HFFc6 (cell line): ENCODE measurements at places on chromosomes 1 and 21.

DNA sequence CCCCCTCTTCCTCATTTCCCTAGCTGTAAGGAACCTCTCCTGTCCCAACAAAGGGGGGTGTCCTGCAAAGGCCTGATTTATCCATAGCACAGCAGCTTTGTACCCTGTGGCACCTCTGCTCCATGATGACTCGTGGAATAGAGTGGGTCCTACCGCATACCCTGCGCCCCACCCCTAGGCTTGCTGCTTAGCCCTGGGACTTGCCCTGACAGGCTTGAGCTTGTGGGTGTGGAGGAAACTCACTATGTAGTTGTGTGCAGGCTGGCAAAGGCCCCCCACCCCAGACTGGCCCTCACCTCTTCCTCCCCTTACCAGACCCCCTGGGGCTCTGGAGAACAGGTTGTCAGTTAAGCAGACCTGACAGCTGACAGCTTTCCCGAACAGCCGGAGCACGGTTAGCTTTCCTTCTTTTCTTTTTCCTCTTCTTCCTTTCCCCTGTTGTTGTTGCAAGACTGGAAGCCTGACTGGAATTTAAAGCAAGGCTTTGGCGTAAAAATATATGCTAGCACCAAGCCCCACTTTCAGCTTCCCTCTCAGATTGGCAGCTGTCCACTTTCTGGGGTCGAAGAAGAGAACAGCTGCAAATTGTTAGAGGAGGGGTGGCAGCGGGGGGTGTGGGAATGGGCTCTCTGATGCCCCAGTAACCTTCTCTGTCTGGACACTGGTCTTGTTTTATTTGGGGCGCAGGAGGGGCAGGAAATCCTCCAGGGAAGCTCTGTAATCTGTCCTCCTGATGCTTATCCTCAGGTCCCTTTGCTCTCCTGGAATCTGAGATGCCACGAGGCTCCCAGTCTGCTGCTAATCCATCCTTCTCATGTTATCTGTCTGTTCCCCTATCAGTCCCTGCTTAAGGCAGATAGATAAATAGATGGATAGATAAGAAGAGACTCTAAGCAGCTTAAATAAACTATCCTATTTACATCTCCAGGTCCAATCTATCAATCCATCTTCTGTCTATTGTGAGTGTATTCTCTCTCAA, 134.6 kb downstream of the BRINP2 start:
- no peak for DNase-seq

- no peak for DNase-seq
These were observed 115.8 kb downstream of the TBX19 start for GRCh38 chr1:168396508-168396907.

- no peak for DNase-seq
These were observed 2.5 kb downstream of the CSDE1 start for GRCh38 chr1:114755006-114755931.

- no peak for DNase-seq
These were observed 136.0 kb downstream of the LTN1 start for GRCh38 chr21:28856588-28857250.

DNA sequence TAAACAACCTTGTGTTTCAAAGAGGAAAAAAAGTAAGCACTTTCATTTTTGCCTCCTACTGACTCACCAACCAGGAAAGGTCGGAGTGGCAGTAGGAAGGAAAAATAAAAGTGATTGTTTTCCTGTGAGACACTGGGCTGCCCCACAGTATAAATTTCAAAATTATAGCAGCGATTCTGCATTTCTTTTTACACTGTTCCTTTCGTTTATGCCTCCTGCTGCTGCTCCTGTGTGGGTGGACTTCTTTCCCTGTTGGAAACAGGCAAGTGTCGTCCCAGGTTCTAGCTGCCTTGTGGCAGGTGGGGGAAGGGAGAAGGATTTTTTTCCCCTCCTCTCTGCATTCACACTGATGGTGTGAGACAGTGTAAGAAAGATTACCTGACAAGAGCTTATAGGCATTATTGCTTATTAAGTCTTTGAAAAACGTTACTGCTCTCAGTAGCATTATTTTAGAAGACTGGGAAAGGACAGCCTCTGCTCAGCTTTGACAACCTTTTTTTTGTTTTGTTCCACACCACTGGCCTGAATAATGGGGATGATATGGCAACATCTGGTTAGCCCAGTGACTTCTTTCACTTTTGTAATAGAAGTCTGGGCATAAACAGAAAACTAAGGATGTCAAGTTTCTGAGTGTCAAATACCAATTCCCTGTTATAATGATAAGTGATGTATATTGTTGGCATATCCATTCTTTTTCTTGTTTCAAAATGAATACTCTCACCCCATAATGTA, 77.9 kb downstream of the NEK7 start:
- DNase-seq = peak; percentile 38

- DNase-seq = no peak
These were observed 3.3 kb upstream of the PCBP3 start for GRCh38 chr21:45640001-45640887.

DNA sequence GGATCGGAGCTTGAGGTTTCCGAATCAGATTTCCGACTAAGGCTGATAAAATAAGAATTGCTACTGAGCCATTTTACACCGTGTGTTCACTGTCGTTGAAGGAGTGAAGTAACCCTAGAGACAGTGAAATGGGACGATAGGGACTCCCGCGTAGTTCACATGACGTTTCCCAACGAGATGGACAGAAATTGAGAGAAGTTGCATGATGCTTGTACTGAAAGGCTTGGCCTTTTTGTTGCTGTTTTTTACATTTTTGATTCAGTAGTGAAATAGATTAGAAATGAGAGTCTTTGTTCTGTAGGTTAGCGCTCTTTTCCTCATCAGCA, 1.2 kb downstream of the KHDRBS1 start:
- DNase-seq = no peak

GRCh38 chr21:45432575-45433255, 27.8 kb downstream of the COL18A1 start:
- DNase-seq = peak; percentile 41
